Mesangial cell (primary cell): ENCODE measurements at places on chromosomes 7 and 10. TPM values are rescaled to one million over a fixed set of nuclear protein-coding genes. Genes with fewer than 3 reads are reported as not detected.

Gene KCNIP2
- total RNA-seq: under 0.01 and 0.51 TPM in 2 replicates

Gene TCERG1L
- total RNA-seq: under 0.01 TPM in 1 of 2 replicates, not detected in the other

Gene OPN1SW
- total RNA-seq: not detected in 2 replicates

Gene CSTF2T
- 14.3 and 16.5 TPM in 2 replicates for total RNA-seq

Gene SRRT
- total RNA-seq: 63.5 and 101 TPM in 2 replicates

Gene PTPRZ1
- total RNA-seq: 0.81 TPM in 1 of 2 replicates, not detected in the other

Gene HOXA6
- total RNA-seq: 11.1 and 18.8 TPM in 2 replicates

Gene LUC7L2
- 20.2 and 22.0 TPM in 2 replicates for total RNA-seq

Gene ZDHHC4
- 44.0 and 67.8 TPM in 2 replicates for total RNA-seq

Gene OIT3
- total RNA-seq: not detected in 2 replicates

Gene EFCAB10
- total RNA-seq: not detected in 2 replicates

Gene ACHE
- total RNA-seq: under 0.01 and 0.51 TPM in 2 replicates

Gene OR2A1
- total RNA-seq: 0.13 and 0.33 TPM in 2 replicates

Gene FOXI2
- total RNA-seq: not detected in 2 replicates

Gene ST8SIA6
- total RNA-seq: 0.49 and 1.3 TPM in 2 replicates

Gene MARCHF5
- 8.6 and 12.7 TPM in 2 replicates for total RNA-seq

Gene TAS2R16
- total RNA-seq: not detected in 2 replicates

Gene VWA2
- total RNA-seq: 0.13 TPM in 1 of 2 replicates, not detected in the other

Gene DGKI
- 3.4 and 13.4 TPM in 2 replicates for total RNA-seq

Gene MAT1A
- total RNA-seq: not detected in 2 replicates

Gene SH2D4B
- total RNA-seq: under 0.01 TPM in 1 of 2 replicates, not detected in the other

Gene SLC16A12
- 2.8 and 4.4 TPM in 2 replicates for total RNA-seq

Gene USP54
- 18.1 and 24.7 TPM in 2 replicates for total RNA-seq

Gene TMEM178B
- 6.0 and 19.4 TPM in 2 replicates for total RNA-seq

Gene NPSR1
- total RNA-seq: not detected in 2 replicates

Gene PNLIPRP2
- total RNA-seq: not detected in 2 replicates

Gene DKK1
- 7.2 and 13.7 TPM in 2 replicates for total RNA-seq

Gene PRKAR2B
- 3.4 TPM in 2 replicates for total RNA-seq

Gene PRKCQ
- total RNA-seq: 0.65 and 4.6 TPM in 2 replicates

Gene LIPM
- not detected in 2 replicates for total RNA-seq

Gene SAMD9L
- under 0.01 and 0.25 TPM in 2 replicates for total RNA-seq

Gene GATAD1
- total RNA-seq: 11.2 and 28.5 TPM in 2 replicates

Gene ERVW-1
- total RNA-seq: not detected in 2 replicates

Gene HACD1
- 26.9 and 36.3 TPM in 2 replicates for total RNA-seq

Gene ATG9B
- under 0.01 and 0.33 TPM in 2 replicates for total RNA-seq

Gene PAX2
- 7.0 and 30.9 TPM in 2 replicates for total RNA-seq

Gene NEBL
- 0.33 and 3.3 TPM in 2 replicates for total RNA-seq

Gene PON3
- total RNA-seq: not detected in 2 replicates

Gene GIMAP7
- total RNA-seq: not detected in 2 replicates

Gene TMEM229A
- not detected in 2 replicates for total RNA-seq

Gene ADCYAP1R1
- total RNA-seq: not detected in 2 replicates

Gene RNLS
- total RNA-seq: 5.4 and 17.2 TPM in 2 replicates

Gene HABP2
- 0.16 and 1.3 TPM in 2 replicates for total RNA-seq

Gene PTCD1
- 6.2 and 9.5 TPM in 2 replicates for total RNA-seq

Gene SSC4D
- 3.1 and 21.9 TPM in 2 replicates for total RNA-seq

Gene HOXA5
- 23.5 and 46.8 TPM in 2 replicates for total RNA-seq

Gene COX15
- 20.9 and 25.2 TPM in 2 replicates for total RNA-seq

Gene FFAR4
- not detected in 2 replicates for total RNA-seq

Gene NPY
- total RNA-seq: not detected in 2 replicates

Gene ZNF425
- total RNA-seq: 0.81 and 2.8 TPM in 2 replicates

Gene ZNF316
- total RNA-seq: 10.8 and 17.1 TPM in 2 replicates

Gene OPALIN
- total RNA-seq: not detected in 2 replicates

Gene NAT16
- total RNA-seq: not detected in 2 replicates

Gene RBM20
- total RNA-seq: 1.4 and 1.6 TPM in 2 replicates

Gene LGI1
- total RNA-seq: not detected in 2 replicates

Gene ZNF438
- total RNA-seq: 2.0 and 2.1 TPM in 2 replicates

Gene YAE1
- 9.9 and 10.6 TPM in 2 replicates for total RNA-seq

Gene MYPN
- 0.49 TPM in 1 of 2 replicates, not detected in the other for total RNA-seq
